ENCODE measurements at places on chromosomes 4 and X. TPM values are rescaled to one million over a fixed set of nuclear protein-coding genes. Genes with fewer than 3 reads are reported as not detected.

SRPK3 gene
- 0.12 TPM for total RNA-seq

SAGE1 gene
- total RNA-seq: not detected

ARHGAP6 gene
- not detected for total RNA-seq

ZNF182 gene
- total RNA-seq: 4.4 TPM

RBM46 gene
- not detected for total RNA-seq
